ENCODE measurements at places on chromosomes 12 and 14.

DNA sequence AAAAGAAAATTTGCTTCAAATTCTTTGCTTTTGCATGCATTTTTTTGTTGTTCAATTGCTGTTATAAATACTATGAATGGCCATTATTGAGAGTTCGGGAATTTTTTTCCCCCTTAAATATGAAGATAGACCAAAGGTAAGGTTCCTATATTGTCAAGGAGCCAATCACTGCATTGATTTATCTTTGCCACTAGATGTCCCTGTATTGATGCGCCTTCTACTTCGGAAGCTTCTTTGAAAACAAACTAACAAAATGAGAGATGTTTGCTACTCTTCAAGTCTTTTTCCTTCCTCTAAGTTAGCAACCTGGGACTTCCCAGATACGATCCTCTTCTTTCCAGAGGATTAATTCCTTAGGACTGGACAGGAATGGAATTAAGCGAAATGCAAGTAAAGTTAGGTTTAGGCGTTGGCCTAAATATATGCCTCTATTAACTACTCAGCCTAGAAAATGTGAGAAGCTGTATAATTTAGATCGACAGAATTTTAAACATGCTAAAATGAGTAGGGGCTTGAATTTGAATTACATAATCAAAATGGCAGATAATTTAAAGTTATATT lies 318.1 kb downstream of the AEBP2 start:
- DNase-seq, result no peak

DNA sequence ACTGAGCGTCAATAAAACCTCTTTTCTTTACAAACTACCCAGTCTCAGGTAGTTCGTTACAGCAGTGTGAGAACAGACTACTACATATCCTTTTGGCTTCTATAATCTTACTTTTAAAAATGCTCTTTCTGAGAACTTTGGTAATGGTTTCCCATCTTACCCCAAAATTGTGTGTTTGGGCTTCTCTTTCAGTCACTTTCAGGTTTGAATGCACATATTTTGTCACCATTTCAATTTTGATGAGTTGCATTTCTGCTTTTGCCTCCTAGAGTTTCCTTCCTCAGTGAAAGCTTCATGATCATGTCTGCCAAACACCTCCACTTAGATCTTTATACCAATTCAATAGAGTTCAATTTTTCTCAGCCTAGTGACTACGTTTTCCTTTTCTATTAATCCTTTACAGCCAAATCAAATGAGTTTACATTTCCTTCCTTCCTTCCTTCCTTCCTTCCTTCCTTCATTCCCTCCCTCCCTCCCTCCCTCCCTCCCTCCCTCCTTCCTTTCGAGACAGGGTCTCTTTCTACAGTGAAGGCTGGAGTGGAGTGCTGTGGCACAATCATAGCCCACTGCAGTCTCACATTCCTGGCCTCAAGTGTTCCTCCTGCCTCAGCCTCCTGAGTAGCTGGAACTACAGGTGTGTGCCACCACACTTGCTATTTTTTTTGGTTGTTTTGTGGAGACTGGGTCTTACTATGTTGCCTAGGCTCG lies 124.9 kb downstream of the BCAT1 start:
- no peak for DNase-seq

- DNase-seq, result no peak
Observed at GRCh38 chr12:14394317-14395073, 29.0 kb downstream of the ATF7IP start.

GRCh38 chr12:121383601-121384021 lies 16.3 kb upstream of the RNF34 start:
- no peak for DNase-seq

DNA sequence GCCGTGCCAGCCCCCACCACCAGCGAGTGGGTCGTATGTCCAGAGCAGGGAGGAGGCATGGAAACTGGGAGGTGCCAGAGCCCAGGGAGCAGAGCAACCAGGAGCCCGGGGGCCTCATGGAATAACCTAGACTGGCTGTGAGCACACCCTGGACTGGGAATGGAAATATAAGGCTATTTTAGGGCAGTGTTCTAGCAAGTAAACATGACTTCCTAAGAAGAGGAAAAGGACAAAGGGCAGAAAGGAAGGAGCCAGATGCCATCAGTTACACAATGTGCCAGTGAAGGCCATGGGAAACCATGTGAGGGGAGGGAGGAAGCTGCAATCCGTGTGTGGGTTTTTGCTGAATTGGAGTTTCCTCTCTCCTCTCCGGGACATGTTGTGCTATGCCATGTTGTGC lies 18.7 kb upstream of the CPM start:
- no peak for DNase-seq

GRCh38 chr12:11929714-11930113 lies 141.0 kb upstream of the BCL2L14 start:
- no peak for DNase-seq

DNA sequence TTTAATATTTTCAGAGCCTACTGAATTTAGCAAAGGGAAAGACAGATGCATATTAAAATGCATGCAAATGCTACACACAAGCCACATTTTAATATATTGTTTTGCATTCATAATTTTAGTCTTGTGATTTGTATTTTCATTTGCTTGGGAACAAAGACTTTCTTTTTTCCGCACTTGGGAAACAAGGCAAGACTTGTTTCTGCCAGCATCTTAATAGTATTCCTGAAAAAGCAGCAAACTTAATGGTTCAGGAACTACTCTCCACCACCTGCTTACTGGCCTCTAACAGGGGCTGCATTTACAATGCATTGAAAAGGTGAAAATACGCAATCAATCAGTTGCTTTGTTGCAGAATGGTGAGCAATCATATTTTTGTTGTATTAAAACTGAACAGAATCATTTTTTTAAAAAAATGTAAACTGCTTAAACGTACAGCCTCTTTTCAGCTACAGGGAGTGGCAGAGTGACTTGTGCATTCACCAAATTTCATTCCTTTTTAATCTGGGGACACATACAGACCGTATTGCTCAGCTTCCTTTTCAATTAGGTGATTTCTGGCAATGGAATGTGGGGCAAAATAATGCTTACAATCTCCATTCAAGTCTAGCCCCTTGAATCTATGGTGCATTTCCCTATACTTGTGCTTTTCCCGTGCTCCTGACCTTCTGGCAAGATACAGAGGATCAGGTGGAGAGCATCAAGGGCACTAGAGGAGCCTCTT lies 144.1 kb upstream of the BTG1 start:
- no peak for DNase-seq

DNA sequence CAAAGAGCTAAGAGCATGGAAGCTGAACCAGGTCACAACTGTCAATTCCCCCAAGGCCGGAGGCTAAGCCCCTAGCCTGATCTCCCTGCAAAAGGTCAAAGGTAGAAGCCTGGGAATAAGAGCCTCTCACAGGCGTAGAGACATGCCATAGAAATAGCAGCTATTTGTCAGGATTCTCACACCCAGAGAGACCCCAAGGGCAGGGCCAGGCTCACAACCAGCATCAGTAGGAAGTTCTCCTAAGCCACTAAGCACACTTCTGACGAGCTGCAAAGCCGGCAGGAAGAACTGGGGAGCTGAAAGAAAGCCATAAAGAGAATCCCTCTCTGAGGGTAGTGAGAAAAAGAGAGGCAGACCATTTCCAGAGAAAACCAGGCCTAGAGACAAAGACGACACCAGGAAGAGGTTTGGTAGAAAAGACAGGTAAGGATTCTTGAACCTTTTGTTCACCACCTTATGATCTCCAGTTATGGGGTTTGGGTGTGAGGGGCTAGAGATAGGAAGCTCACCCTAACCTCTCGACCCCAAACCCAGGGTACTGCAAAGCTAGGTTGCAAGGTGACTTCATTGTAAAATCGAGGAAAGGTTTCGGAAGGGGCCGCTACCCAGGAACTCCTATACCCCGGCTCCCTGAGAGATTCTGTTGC lies 1.0 kb downstream of the SMARCC2 start:
- no peak for DNase-seq

- DNase-seq, result no peak
Observed at GRCh38 chr14:34678306-34678705, 36.1 kb downstream of the CFL2 start.

DNA sequence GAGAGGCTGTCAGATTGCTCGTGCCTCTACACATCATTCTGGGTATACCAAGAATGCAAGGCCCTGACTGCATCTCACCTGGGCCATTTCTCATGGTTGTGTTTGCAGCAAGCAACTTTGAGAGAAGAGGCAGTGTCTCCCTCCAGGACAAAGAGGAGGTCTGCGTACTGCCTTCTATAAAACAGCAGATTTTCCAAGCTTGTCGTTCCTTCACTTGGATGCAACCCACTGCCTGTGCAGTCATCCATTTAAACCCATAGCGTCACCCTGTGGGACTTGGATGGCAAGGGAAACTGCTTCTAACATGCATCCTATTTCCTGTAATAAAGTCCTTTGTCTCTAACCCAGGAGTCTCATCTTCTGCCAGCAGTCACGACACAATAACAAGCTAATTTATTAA lies 1.3 kb downstream of the POMT2 start:
- DNase-seq, result no peak

GRCh38 chr12:81176796-81177195 lies 98.9 kb downstream of the ACSS3 start:
- no peak for DNase-seq

GRCh38 chr12:42372154-42372791 lies 46.3 kb downstream of the PPHLN1 start:
- DNase-seq, result no peak

- DNase-seq, result no peak
Observed at GRCh38 chr12:69996241-69996640, 171.2 kb downstream of the MYRFL start.

GRCh38 chr12:42968426-42968825 lies 378.9 kb upstream of the PRICKLE1 start:
- DNase-seq, result no peak
